ENCODE measurements at places on chromosomes 12 and 14.

GRCh38 chr12:71276541-71276940 lies 118.7 kb upstream of the TSPAN8 start:
- DNase-seq, result no peak

- DNase-seq, result no peak
Observed at GRCh38 chr14:90966493-90966892, 93.9 kb downstream of the RPS6KA5 start.

DNA sequence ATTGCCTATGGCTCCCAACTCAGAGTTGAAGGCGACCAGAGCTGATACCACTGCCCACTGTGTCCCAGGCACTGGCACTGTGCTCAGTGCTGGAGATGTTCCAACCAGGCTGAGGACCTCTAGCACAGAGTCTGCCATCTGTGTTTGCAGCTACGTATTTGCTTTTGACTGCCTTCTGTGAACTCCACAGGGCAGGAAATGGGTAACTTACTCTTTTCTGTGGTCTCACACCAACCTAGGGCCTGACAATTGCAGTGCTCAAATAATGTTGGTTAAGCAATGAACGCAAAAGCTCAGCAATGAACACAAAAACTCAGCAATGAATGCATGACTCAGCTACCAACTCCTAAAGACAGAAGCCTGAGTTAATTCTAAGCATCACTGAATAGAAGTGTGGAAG lies 202.8 kb downstream of the NUAK1 start:
- no peak for DNase-seq

GRCh38 chr12:50195832-50196231 lies 28.7 kb upstream of the CERS5 start:
- DNase-seq, result no peak

- peak; percentile 8 for DNase-seq
Observed at GRCh38 chr14:90604356-90604755, 207.5 kb downstream of the CALM1 start.

DNA sequence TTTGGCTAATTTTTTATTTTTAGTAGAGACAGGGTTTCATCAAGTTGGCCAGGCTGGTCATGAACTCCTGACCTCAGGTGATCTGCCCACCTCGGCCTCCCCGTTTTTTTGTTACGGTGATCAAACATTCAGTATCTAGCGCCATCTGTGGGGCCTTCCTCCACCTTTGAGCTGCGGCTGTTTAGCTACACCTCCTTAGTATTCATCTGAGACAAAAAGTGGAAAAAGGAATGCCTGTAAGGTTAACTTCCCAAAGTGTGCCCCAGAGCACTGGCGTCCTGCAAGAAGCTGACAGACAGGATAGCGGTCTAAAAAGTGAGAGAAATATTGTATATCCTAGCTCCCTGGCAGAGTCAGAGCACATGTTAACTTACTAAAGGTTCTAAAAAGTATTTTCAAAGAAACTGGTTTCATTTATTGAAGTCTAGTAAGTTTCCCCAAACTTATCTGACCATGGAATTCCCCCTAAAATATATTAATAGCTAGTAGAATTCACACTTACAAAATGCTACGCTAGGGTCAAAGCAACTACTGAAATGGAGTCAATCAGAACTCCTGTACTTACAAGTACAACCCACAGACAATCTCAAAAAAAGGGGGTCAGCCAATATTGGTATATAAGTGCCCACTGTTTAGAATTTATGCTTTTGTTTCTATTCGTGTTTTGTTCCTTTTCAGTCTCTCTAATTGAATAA lies 59.1 kb downstream of the DUSP16 start:
- no peak for DNase-seq

GRCh38 chr12:62844915-62845314 lies 90.0 kb downstream of the PPM1H start:
- no peak for DNase-seq

DNA sequence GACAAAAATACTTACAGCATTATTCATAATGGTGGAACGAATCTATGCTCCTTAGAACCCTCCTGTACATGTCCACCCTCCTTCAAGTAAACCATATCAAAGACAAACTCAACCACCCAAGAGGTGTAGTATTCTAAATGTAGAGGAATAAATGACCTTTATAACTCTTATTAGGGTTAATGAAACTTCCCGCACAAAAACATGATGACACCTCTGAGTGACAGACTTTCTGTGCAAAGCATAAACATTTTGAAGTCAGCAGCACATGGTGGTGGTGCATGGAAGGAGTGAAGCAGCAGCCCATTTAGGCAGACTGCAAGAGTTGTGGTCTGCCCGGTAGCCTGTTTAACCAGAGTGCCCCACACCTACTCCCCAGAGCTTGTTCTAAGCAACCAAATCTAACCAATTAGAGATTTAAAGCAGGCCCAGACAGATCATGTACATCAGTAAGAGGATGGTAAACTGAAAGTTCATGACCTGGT lies 615 bp upstream of the ASB8 start:
- DNase-seq, result no peak

Measured in CMK (cell line).